ENCODE measurements at places on chromosomes 6 and 20. TPM values are rescaled to one million over a fixed set of nuclear protein-coding genes. Genes with fewer than 3 reads are reported as not detected.

The TCP11 gene
- 0.07 TPM for total RNA-seq

The EDN1 gene
- total RNA-seq: 244 TPM

The GPX6 gene
- total RNA-seq: not detected

The DUSP22 gene
- total RNA-seq: 38.8 TPM

The OPRM1 gene
- not detected for total RNA-seq

The PSORS1C1 gene
- 2.0 TPM for total RNA-seq

Measured in thoracic aorta endothelial cell (primary cell).